Inflammatory macrophage (primary cell): ENCODE measurements at places on chromosomes 4 and X.

- DNase-seq = no peak
These were observed 27.5 kb upstream of the CBR4 start for GRCh38 chr4:169037506-169037905.

DNA sequence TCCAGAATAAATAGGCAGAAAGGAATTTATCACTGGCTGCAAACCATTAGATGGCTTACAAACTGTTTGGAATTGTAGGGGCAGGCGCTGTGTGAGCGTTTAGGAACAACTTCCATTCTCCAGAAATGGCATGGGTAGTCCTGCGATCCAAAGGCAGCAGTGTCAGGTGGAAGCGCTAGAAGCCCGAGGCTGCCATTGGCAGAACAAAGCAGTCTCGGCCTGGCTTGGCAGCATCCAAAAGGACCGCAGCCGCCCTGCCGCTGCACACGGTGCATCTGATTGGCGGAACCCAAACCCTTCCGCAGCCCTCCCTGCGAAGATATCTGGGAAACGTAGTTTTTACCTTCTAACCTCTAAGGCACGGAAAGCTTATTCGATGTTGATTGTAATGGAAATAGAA lies 23.6 kb upstream of the YTHDC1 start:
- DNase-seq = peak; percentile 57

DNA sequence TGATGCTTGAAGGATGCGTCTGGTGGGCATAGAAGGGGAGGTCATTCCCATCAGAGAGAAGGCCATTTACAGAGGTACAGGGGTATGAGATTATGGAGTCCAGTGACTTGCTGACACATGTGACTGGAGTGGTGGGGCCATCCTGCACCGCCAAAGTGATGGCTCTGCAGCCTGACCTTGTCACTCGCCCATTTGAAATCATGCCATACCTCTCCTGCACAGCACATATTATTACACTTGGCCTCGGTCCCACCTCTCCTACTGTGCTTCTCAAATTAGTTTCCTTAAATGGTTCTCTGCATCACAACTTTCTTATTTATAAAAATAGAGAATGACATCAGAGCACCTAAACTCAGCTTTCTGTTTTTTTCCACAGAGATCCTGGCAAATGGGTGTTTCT lies 60.7 kb upstream of the HAND2 start:
- DNase-seq = no peak

GRCh38 chr4:149997881-149998421 lies 80.3 kb upstream of the DCLK2 start:
- DNase-seq = peak; percentile 30

- DNase-seq = peak; percentile 35
These were observed 54.2 kb downstream of the TMA16 start for GRCh38 chr4:163548481-163549243.

DNA sequence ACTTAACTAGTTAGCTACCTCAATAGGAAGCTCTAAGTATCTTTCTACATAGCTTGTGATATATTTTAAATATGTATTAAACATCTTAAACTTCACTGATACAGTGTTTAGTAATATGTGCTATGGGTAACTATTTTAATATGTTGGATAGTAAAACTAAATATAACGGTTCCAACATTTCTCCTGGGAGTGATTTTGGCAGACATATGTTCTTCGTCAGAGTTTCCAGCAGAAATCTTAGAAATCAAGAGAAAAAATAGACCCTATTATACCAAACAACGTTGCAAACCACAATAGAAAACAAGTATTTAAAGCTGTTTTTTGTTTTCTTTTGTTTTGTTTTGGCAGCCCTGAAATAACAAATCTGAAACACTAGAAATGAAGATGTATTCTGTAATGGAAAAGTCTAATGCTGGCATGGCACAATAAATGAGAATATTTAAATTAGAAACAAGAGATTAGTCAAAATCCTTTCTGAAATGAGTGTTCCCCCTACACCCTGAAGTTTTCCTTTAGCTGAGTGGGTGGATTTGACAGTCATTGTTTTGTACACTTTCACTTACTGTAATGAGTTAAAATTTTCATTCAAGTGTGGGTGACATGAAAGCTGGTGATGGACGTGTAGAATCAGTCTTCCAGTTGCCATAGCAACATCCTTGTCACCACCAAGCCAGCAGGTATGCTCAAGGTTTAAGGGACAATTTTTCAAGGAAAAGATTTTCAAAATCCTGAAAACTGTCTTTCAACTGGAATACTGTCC lies 233.5 kb downstream of the SCFD2 start:
- DNase-seq = no peak

- no peak for DNase-seq
These were observed at the start of gene ITIH6 for GRCh38 chrX:54798137-54798536. ITIH6 (minus strand) TSS chrX:54798255; CDS start chrX:54798210, 45 bp downstream.

DNA sequence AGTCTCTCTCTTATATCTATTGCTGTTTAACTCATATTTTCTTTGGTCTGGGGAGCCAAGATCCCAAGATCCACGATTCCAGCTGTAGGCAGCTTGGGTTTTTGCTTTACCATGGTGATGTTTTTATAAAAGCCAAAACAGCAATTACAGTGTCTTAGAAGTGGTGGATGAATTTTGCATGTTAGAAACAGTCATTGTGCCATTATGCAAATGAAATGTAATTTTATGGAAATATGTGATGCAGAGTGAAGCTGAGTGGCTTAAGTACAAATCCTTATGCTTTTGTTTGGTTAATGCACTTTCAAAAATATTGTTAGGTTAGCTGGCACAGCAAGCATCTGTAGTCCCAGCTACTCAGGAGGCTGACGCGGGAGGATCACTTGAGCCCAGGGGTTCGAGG lies 32.8 kb upstream of the PTTG2 start:
- no peak for DNase-seq

DNA sequence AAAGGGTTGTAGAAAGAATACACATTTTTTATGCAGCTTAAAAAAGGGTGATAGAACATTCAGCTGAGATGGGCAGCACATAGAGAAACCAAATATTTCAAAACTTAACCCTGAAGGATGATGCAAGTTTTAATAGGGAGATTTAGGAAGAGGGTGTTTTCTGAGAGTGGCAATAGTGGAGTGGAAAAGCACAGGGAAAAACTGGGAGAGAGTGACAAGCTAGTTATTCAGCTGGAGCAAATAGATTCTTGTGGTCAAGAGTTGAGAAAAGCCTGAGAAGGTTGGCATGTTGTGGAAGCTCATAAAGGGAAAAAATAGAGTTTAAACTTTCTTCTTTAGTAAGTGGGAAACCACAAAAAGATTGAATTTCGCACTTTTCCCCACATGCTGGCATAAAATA lies 359.6 kb upstream of the PITX2 start:
- no peak for DNase-seq
